NCI-H1694 (cell line): ENCODE measurements at places on chromosomes 7 and 10.

- no peak for DNase-seq
These were observed 27.9 kb downstream of the ZNF783 start for GRCh38 chr7:149289856-149290255.

DNA sequence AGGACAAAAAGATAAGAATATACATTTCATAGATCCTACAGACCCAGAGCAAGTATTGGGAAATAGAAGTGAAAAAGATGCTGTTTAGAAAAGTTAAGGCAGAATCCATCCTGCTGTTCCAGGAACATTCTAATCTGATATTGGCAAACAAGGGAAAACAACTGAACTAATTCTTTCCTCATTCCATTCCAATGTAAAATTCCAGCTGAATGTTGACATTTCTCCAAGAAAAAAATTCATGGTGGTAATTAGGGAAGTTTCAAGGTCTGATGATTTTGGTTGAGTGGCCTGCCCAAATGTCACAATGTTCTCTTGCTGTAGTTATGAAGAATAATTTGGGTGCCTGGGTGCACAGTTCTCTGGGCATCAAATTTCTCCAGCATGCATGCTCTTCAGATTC is 15.2 kb downstream of the PIP start:
- no peak for DNase-seq

- DNase-seq: no peak
These were observed 691.1 kb downstream of the PHTF2 start for GRCh38 chr7:78489476-78490240.

- no peak for DNase-seq
These were observed 102.2 kb upstream of the NANOS1 start for GRCh38 chr10:118927321-118927720.

DNA sequence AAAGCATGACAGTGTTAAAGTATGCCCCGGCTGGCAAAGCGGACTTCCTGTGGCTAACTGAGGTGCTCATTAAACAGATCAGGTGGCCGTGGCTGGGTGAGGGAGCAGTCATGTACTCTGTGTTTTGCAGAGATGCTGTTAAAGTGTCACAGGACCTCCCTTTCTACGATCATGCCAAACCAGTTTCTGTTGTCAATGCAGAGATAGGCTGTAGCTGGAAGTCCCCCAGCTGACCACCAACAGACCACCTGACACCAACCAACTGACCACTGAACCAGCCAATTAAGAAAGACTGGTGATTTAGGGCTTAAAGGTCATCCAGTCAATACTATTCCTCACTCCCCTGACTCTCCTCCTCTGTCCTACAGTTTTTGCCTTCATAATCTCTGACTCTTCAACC is 431.1 kb upstream of the LRGUK start:
- DNase-seq: no peak

GRCh38 chr10:49225218-49225876 is 37.2 kb upstream of the TMEM273 start:
- no peak for DNase-seq
